Left forelimb (tissue), 1 donor: ENCODE measurements at places on chromosomes 5 and 9.

DNA sequence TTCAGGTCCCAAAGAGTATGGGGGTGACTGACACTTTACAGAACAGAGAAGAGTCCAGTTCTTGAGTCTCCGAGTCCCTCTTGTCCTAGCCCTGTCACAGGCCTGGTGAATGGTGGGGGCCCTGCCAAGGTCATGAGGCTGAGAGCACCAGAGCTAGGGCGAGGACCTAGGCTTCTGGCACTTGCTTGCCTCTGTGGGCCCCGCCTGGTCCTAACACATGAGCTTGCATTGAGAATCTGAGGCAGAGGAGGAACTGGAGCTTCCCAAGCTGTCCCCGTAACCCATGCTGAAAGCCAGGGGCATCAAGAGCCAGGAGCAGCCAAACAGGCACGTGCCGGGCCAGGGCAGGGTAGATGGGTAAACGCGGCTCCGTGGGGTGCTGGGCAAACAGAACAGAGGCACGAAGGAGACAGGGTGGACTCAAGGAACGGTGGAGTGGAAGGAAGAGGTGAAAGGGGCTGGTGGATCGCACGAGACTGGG is 41.3 kb downstream of the JADE2 start:
- no peak for DNase-seq

GRCh38 chr5:172444626-172445365 is 9.5 kb downstream of the SH3PXD2B start:
- no peak for DNase-seq

GRCh38 chr9:127802576-127803443 is at the start of gene FPGS:
Gene FPGS (plus strand): TSS chr9:127802882. CDS start chr9:127802925, 43 bp downstream.
- peak; percentile 93 for DNase-seq

GRCh38 chr9:108322326-108323098 is 533.3 kb downstream of the ACTL7B start:
- no peak for DNase-seq

GRCh38 chr9:98985596-98985995 is 41.9 kb downstream of the COL15A1 start:
- DNase-seq = peak; percentile 41

- no peak for DNase-seq
These were observed 49.1 kb upstream of the GADD45G start for GRCh38 chr9:89555451-89556375.

DNA sequence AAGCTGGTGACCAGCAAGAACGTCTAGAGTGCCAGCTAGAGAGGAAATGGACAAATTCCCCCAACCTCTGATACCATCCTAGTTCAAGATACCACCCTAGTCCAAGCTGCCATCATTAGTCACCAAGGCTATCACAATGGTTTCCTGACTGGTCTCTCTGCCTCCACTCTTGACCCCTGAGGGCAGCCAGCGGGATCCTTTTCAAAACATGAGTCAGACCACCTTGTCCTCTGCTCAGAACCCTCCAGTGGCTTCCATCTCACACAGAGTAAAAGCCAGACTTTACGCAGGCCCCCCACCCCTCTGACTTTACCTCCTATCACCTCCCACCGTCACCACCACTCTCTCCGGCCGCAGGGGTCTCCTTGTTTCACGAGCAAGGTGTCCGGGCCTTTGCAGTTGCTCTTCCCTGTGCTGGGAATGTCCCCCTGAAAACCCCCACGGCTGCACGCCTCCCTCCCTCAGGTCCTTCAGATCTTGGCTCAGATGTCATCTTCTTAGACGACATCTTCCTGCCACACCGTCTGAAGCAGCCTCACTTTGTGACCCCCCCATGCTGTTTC is 42.2 kb upstream of the FBXW11 start:
- no peak for DNase-seq

GRCh38 chr5:179504191-179504590 is 46.2 kb upstream of the RUFY1 start:
- DNase-seq = no peak

DNA sequence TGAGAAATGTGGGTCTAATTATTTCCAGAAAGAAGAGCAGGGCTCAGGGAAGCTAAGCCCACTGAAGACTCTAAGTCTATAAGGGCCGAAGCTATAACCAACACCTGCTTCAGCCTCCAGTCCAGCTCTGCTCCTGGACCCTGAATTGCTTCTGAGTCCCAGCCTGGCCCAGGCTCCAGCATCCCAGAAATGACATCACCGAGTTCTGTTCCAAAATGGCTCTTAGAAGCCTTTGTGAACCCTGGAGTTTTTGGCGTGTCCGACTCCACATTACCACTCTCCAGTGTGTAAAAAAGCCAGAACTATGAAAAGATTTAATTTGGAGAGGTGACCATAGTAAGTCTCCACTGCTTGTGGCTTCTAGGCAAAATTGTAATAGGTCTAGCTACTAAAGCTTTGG is 289.9 kb downstream of the SLIT3 start:
- DNase-seq = no peak

DNA sequence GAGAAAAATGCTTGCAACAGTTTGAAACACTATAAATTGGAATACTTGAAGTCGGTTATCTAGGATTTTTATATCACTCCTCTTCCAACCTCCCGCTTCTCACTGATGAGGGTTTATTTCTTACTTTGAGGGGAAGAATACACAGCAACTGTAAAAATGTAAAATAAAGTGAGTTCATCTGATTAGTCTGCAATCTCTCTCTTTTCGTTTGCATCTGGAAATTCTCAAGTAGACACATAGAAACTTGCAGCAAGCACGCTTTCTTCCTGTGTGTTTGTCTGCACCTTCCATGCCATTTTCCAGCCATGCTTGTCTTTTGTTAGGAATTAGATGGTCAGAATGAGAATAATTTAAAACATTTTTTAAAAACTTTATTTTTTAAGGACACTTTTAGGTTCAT is 45.1 kb upstream of the TAF11L2 start:
- no peak for DNase-seq

DNA sequence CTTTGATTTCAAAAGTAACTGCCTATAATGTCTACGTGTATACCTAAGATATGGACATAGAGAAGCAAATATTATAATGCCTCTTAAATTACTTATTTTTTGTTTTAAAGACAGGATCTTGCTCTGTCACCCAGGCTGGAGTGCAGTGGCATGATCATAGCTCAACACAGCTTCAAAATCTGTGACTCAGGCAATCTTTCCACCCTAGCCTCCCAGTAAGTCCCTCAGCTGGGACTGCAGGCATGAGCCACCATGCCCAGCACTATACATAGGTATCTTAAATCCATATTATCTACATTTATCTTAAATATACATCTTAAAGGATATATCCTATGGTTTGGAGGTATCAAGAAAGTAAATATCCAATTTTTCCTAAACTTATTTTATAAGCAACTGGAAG is 261.2 kb downstream of the ARL15 start:
- no peak for DNase-seq
